ENCODE measurements at places on chromosomes 5 and 9. TPM values are rescaled to one million over a fixed set of nuclear protein-coding genes. Genes with fewer than 3 reads are reported as not detected.

IFNA21 gene
- not detected for total RNA-seq

PCDHB9 gene
- 1.9 TPM for total RNA-seq

ENTPD2 gene
- total RNA-seq: 1.3 TPM

PPP1R2B gene
- total RNA-seq: not detected

TXNDC8 gene
- total RNA-seq: not detected

RIC1 gene
- total RNA-seq: 28.5 TPM

- no peak for DNase-seq
Observed at GRCh38 chr9:980640-981039, 4.2 kb downstream of the DMRT3 start.

- DNase-seq: peak; percentile 61
Observed at GRCh38 chr9:112119225-112120029, 55.7 kb downstream of the SUSD1 start.

- no peak for DNase-seq
Observed at GRCh38 chr5:77778881-77779438, 2.8 kb upstream of the TBCA start.

GRCh38 chr5:38816083-38817030 is 29.5 kb upstream of the OSMR start:
- DNase-seq: no peak

DNA sequence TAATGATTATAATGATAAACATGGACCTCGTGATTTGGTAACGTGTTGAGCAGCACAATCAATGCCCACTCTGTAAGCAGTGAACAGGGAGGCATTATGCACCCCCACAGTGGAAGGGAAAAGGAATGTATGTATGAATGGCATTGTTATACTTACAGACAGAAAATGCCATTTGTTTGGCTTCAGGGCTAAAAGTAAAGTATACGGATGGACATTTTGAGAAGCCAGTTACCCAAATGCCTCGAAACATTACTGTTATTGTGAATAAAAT is 260.2 kb upstream of the PPP1R2B start:
- no peak for DNase-seq

GRCh38 chr9:109304347-109304746 is 16.5 kb downstream of the EPB41L4B start:
- no peak for DNase-seq

DNA sequence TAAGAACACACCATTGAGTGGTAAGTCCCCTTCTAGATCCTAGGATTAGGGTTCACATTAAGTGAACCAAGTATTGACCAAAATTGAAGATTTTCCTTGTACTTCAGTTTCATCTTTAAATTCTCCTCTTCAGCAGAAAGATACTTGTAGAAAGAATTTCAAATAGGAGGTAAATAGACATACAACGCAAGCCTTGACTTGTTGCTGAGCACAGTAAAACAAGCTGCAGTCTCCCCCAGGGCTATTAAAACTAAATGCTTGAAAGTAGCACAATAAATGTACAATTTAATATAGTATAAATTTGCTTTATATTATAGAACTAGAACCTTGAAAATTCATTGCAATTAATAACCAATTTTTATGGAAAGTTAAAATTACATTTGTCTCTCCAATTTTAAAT is 170.1 kb upstream of the TARS1 start:
- no peak for DNase-seq

- DNase-seq: no peak
Observed at GRCh38 chr5:67118050-67118620, 78.5 kb downstream of the CD180 start.

- peak; percentile 87 for DNase-seq
Observed at GRCh38 chr9:114250235-114250568, 72.7 kb upstream of the ORM1 start.

DNA sequence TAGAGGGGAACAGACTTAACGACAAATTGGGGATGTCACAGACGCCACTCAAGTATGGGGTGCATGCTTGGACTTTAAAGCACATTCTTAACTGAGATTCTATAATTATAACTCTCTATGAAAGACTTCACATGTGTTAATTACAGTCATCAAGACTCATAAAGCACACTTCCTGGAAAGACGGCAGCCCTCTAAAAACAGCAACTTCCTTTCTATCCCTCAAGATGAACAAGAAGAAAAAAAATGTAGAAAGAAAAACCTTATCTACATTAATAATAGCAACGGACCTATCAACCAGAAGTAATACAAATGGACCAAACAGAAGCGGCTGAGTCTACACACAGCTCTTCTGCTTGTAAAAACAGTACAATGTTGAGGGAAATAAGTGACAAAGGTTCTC is 21.2 kb downstream of the GNAQ start:
- DNase-seq: no peak

GRCh38 chr9:111463048-111463447 is 21.1 kb downstream of the ECPAS start:
- DNase-seq: no peak

- DNase-seq: no peak
Observed at GRCh38 chr9:134922932-134923240, 5.2 kb upstream of the FCN1 start.

DNA sequence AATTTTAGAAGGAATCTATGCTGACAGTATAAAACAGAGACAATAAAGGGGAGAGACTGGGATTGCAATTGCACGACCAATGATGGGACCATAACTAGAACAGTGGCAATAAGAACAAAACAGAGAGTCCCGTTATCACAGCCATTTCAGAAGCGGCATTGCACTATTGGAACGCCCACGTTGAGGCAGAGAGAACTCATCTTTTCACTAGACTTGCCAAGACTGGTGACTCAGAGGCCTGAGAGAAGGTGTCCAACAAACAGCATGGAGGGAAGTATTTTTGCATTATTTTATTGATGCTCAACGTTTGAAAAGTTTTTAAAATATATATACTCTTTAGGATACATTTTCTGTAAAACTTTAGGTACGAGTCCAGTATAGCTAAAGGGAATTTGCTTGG is 737.7 kb downstream of the TLE1 start:
- DNase-seq: no peak

GRCh38 chr9:136808806-136809158 is 1.0 kb downstream of the RABL6 start:
- DNase-seq: no peak

DNA sequence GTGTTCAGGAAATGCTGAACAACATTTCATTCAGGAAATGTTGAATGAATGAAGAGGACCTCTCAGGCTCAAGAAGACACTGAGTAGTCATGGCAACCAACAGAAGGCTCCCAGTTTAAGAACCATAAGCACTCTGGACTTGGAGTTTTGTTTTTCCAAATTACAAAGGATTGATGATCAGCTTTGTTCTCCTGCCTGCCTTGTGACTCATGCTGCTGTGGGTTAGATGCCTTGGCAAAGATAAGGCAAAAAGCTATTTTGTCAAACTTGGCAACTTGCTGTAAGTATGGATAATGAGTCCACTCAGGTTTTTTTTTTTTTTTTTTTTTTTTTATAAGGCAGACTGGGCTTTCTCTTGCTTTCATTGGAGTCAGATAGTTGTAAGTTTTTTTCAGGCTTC is 365.0 kb downstream of the TMEM232 start:
- DNase-seq: no peak

GRCh38 chr5:98781964-98782363 is 8.5 kb downstream of the RGMB start:
- no peak for DNase-seq

DNA sequence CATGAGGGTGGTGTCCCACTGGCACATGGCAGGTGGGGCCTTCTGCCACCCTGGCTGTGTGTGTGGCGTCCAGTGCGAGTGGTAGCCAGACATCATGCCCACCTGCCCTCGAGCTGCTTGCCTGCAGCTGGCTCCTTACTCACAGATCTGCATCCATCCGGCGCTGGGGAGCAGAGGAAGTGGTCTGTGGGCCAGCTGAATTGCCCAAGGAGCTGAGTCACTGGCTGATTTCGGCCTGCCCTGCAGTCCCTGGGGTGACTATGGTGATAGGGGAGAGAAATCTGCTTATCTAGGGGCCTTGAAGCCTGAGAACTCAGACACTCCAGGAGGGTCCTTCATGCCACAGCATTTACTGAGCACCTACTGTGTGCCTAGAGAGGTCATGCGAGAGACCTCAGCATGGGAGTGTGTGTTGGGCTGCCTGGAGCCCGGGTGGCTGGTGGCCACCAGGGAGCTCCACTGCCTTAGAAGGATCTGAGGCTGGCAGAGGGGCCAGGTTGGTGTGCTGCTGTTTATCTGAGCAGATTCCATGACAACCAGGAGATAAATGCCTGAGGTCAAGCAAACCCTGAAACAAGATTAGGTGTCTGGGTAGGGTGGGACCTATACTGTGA is 57.1 kb downstream of the SLC22A5 start:
- peak; percentile 80 for DNase-seq

- DNase-seq: no peak
Observed at GRCh38 chr5:109944461-109944860, 254.7 kb downstream of the MAN2A1 start.

- no peak for DNase-seq
Observed at GRCh38 chr9:86242071-86242470, 17.4 kb downstream of the C9orf153 start.

DNA sequence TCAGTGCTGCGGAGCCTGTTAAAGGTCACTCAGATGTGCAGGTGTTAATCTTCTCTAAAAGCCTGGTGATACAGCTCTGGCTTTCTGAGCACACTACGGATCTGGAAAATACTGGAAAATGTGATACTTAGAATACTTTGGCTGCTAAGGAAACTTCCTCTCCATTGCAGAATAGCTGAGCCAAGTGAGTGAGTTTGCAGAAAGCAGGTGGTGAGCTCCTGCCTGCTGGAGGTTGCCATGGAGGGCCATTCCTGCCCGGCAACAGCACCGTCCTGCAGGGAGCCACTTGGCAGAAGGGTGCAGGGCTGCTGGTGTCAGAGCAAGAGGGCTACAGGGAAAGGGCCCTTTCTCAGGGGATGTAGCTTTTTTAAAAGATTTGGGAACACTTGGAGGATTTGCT is 40.7 kb downstream of the SECISBP2 start:
- DNase-seq: peak; percentile 24

DNA sequence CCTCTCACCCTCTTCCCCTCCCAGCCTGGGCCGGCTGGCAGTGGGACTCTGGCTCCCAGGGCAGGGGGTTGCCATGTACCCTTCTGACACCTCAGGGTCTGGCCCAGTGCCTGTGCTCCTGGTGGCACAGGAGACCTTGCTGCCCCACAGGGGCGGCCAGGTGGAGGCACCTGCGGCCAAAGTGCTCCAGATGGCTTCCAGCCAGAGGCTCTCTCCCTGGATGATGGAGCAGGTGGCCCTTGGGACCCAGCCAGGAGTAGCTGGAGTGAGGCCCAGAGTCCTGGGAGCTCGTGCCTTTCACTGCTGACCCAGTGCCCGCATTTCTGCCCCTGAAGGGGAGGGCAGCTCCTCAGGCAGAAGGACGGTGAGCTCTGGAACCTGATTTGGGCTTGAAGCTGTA is 87.3 kb downstream of the NTNG2 start:
- no peak for DNase-seq

- DNase-seq: no peak
Observed at GRCh38 chr9:133684121-133684935, 48.2 kb downstream of the DBH start.

DNA sequence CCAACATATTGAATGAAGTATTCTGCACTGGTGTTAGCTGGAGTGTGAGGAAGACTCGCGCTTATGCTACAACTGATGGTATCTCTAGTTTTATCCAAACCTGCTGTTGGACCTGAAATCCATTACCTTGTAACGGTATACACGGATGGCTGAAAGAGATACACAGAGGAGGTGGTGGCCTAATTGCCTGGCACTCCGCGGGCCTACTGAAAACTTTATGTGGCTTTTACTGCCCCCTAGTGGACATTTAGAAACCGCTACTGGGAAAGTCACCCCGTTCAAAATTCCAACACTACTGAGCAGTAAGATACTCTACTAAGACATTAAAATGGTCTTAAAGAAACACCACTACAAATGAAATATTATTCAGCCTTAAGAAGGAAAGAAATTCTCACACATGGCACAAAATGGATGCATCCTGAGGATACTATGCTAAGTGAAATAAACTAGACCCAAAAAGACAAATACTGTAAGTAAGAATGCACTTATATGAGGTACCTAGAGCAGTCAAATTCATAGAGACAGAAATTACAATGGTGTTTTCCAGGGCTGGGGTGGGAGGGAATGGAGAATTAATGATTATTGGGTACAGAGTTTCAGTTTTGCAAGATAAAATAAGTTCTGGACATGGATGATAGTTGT is 100.4 kb downstream of the TTLL11 start:
- DNase-seq: peak; percentile 66

DNA sequence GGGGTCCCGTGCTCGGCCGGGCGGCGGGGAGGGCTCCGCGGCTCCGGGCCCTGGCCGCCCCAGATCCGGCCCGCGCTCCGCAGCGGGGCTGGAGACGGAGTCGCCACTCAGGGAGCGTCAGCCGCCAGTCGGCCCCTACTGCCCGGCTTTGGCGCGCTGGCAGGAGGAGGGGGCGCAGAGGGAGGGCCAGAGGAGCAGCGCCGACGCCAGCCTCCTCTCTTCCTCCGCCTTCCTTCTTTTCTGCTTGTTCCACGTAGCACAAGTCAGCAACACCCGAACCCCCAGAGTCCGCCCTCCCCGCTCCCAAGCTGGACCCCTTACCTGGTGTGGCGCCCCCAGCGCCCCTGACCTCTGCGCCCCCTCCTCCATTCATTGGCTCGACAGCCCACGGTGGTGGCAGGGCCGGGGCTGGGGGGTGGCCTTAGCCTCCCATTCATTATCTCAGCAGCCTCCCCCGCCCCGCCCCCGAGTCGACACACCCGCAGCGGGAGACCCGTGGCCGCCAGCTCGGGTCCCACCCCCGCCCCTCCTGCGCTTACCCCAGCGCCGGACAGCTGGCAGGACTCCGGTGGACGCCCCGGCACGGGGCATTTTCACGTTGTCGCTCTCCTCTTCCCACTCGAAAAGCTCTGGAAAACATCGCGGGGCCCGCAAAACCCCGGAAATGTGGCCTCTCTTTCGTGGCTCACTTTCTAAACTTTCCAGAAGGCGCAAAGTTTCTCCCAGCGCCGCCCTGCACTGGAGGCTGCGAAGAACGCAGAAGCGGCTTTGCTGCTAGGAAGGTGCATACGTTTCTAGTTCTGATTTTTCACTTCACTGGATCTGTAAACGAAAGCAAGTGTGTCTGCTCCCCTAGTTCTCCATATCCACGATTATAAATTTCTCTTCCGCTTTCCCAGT is at the start of gene LPAR1:
Gene LPAR1 (minus strand): TSS at position 140 of the 900 bp plus-strand sequence. CDS start 66,353 bp downstream, outside the sequence.
- peak; percentile 73 for DNase-seq
